ENCODE measurements at places on chromosomes 13 and 19. TPM values are rescaled to one million over a fixed set of nuclear protein-coding genes. Genes with fewer than 3 reads are reported as not detected.

GRCh38 chr13:33548069-33548468 is 262.5 kb upstream of the STARD13 start:
- no peak for DNase-seq

- no peak for DNase-seq
Observed at GRCh38 chr13:73059460-73060250, 850 bp downstream of the KLF5 start.

- no peak for DNase-seq
Observed at GRCh38 chr13:20144141-20144850, 16.6 kb downstream of the GJA3 start.

- no peak for DNase-seq
Observed at GRCh38 chr13:98538876-98539275, 38.0 kb downstream of the STK24 start.

DNA sequence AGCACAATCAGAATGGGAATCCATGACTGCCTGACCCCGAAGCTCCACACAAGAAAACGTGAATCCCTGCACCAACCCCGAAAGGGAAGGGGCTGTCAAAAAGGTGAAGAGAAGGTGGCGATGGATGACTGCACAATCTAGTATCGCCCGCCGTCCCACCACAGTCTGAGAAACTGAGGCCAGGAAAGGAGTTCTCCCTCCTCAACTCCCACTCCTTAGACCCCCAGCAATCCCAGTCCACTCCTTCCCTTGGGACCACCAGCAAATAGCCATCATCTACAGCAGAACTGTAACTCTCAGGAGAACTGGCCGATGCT is 451 bp downstream of the NOSIP start:
- no peak for DNase-seq

DNA sequence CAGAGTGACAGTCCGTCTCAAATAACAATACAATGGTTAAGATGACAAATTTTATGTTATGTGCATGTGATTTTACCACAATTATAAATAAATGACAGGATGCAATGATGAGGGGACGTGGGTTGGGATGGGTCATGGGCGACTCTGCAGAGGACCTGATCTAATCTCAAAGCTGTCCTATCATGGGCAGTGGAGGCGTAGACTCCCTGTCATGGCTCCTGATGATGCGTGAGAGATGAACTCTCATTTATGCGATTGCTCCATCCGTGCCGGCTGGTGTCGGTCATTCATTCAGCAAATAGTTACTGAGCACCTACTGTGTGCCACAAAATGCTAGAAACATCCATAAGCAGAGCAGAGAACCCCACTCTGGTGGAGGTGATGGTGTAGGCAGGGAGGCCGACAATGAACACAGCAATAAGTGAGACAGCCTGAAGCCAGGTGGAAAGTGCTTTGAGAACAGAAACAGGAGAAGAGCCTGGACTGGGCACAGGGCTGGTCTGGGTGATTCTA is 1.7 kb upstream of the REXO1 start:
- no peak for DNase-seq

GRCh38 chr13:49030213-49030612 is 54.5 kb downstream of the FNDC3A start:
- no peak for DNase-seq

- DNase-seq = no peak
Observed at GRCh38 chr13:27551562-27551961, 68.8 kb downstream of the LNX2 start.

GRCh38 chr19:49772850-49773432 is 6.1 kb downstream of the AP2A1 start:
- no peak for DNase-seq

GRCh38 chr13:45630791-45631190 is 15.3 kb upstream of the ERICH6B start:
- DNase-seq = no peak

GRCh38 chr13:44148159-44148914 is 225.3 kb upstream of the SERP2 start:
- no peak for DNase-seq

DNA sequence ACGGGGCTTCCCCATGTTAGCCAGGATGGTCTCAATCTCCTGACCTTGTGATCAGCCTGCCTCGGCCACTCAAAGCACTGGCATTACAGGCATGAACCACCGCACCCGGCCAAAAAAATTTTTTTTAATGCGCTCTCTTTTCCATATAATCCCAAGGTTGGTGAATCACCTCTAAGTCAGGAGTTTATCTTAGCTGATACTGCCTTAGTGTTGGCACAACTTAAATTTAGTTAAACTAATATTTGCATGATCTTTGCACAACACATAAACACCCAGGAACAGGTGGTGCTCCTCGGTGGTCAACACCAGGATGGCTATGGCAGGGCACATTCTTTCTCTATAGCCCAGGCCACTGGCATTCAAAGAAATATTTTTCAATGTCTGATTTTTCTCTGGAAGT is 24.1 kb upstream of the PSG7 start:
- DNase-seq = no peak

LILRB4 gene
- total RNA-seq = 11.7 TPM

NFIC gene
- 59.2 TPM for total RNA-seq

Measured in omental fat pad (tissue), 4 donors.